Activated naive CD4-positive, alpha-beta T cell treated with anti-CD3 and anti-CD28 coated beads for 36 hours (primary cell): ENCODE measurements at places on chromosomes 2 and 18. TPM values are rescaled to one million over a fixed set of nuclear protein-coding genes. Genes with fewer than 3 reads are reported as not detected.
A peak's percentile ranks its signal among the peaks of the same experiment; 100 is the strongest.

The STAM2 gene
- 10.8 TPM for total RNA-seq

DNA sequence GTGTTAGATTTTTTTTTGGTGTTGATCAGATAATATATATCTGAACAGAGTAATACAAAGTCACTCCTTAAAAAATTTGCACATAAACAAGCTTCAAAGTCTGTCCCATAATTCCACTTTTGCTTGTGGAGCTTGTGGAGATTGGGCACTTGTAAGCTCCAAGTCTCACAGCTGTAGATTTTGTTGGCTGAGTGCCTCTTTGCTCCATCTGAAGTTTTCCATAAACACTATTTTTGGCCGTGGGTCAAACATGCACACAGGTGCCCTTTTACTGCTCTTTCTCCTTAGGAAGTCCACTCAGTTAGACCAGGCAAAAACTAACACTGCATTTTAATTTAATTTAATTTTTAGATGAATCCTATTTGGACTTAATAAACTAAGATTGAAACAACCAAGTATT is 3.6 kb upstream of the KCNJ13 start:
- H3K27ac ChIP-seq = no peak overlapping the region
- no peak for DNase-seq

DNA sequence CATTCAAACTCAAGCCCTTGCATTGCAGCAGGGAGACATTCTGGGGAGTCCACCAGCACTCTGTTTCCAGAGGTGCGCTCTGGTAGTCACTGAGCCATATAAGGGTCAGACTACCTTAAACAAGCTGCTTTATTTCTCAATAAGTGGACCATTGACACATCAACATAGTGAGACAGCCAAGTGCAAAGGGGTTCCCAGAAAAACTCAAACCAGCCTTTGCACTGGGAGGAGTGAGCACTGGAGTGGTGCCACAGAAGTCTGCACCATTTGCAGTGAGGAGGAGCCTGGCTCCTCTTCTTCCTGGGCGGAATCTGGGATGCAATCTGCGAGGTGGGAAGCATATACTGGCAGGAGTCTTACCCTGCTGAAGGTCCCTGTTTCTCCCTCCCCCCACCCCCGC is 86.4 kb downstream of the OSR1 start:
- DNase-seq = no peak
- no peaks in the 10 kb centered on the region for H3K27me3 ChIP-seq
- no peak overlapping the region for H3K4me3 ChIP-seq
- no peaks in the 10 kb centered on the region for H3K4me1 ChIP-seq
- H3K27ac ChIP-seq = no peak overlapping the region

- H3K4me1 ChIP-seq = peaks cover 7% of the 10 kb centered on the region
- DNase-seq = no peak
- no peaks in the 10 kb centered on the region for H3K36me3 ChIP-seq
- peaks cover 24% of the 10 kb centered on the region for H3K27me3 ChIP-seq
- H3K4me3 ChIP-seq = no peak overlapping the region
- H3K27ac ChIP-seq = no peak overlapping the region
Observed at GRCh38 chr2:62504657-62505056, 1.3 kb downstream of the TMEM17 start.

The AGXT gene
- not detected for total RNA-seq

DNA sequence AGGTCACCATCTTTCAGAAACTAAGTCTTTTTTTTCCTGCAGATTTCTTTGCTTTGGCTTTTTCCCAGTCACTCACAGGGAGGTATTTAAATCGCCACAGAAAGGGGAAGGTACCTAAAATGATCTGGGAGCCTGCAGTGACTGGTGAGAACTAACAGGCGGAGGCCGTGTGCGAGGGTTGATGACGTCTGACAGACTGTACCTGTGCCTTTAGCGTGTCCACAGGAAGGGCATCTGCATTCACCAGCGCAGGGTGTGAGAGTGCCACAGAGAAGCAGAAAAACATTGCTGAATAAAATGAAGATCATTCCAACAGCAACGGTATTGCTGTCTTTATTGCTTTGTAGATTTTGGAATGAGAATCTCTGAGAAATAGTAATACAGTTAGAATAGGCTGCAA is 5.7 kb downstream of the CTDP1 start:
- H3K36me3 ChIP-seq = peaks cover 14% of the 10 kb centered on the region
- peaks cover 77% of the 10 kb centered on the region for H3K4me1 ChIP-seq
- H3K4me3 ChIP-seq = no peak overlapping the region
- H3K27ac ChIP-seq = no peak overlapping the region
- no peaks in the 10 kb centered on the region for H3K27me3 ChIP-seq
- DNase-seq = peak; percentile 62

DNA sequence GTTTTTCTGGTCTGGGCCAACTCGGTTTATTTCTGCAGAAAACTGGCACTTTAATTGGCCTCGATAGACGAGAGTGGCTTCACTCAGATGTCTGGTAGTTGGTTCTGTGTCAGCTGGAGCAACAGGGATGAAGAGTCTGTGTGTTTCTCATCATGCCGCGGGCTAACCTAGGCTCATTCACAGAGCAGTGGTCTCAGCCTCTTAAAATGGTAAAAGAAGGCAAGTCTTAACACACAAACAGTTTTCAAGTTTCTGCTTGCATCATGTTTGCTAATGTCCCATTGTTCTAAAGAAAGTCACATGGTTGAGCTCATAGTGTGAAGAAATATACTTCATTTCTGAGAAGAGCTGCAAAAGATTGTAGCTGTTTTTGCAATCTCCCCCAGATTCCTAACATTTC is 37.5 kb upstream of the ANXA4 start:
- no peaks in the 10 kb centered on the region for H3K36me3 ChIP-seq
- no peak overlapping the region for H3K27ac ChIP-seq
- peaks cover 8% of the 10 kb centered on the region for H3K4me1 ChIP-seq
- DNase-seq = no peak
- H3K4me3 ChIP-seq = no peak overlapping the region

DNA sequence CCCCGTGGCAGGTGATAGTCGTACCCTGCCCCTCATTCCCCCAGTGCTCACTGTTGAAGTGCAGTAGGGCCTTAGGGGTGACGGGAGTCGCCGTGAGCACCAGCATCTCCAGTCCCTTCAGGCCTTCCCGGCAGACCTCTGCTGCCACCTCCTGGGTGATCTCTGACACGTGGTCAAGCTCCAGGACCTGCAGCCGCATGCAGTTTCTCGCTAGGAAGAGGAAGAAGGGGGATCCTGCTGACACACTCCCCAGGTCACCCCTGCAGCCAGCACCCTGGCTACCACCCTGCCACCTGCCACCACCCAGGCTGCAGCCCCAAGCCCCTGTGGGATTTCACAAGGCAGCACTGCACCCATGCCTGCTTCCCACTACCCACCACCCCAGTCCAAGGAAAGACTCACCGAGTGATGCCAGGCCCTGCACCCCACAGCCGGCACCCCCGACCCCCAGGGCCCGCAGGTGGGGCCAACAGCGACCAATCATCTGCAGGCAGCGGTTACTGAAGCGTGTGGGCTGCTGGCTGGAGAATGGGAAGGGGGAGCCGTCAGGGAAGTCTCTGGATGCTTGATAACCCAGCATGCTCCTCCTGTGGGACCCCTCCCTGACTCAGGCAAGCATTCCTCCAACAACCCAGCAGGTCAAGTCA is 23.8 kb downstream of the FBXO41 start:
- no peak overlapping the region for H3K27ac ChIP-seq
- H3K36me3 ChIP-seq = peaks cover 15% of the 10 kb centered on the region
- no peaks in the 10 kb centered on the region for H3K4me1 ChIP-seq
- peak; percentile 25 for DNase-seq
- H3K27me3 ChIP-seq = no peaks in the 10 kb centered on the region
- H3K4me3 ChIP-seq = no peak overlapping the region

The TXNDC2 gene
- not detected for total RNA-seq

The TM4SF20 gene
- not detected for total RNA-seq

- no peaks in the 10 kb centered on the region for H3K36me3 ChIP-seq
- DNase-seq = no peak
- H3K27ac ChIP-seq = no peak overlapping the region
- H3K4me1 ChIP-seq = no peaks in the 10 kb centered on the region
Observed at GRCh38 chr2:73022024-73022568, 49.4 kb downstream of the SFXN5 start.

- no peaks in the 10 kb centered on the region for H3K4me1 ChIP-seq
- H3K27ac ChIP-seq = no peak overlapping the region
- DNase-seq = no peak
- H3K4me3 ChIP-seq = no peak overlapping the region
- H3K27me3 ChIP-seq = no peaks in the 10 kb centered on the region
Observed at GRCh38 chr2:166458674-166459073, 35.4 kb downstream of the SCN7A start.

DNA sequence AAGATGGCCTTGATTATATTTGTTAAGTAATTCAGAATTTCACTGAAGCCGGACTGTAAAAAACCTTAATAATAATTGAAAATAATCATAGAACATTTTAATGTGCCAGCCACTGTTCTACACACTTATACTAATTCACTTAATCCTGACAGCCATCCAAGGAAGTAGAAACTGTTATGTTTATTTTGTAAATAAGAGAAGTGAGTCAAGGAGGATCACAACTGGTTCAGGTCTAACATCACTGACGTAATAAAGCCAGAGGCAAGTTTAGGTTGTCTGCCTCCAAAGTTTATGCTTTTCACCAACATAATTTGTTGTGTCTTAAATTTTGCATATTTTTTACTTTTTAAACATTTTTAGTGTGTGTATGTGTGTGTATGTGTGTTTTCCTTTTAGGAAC is 436.1 kb downstream of the LRRTM4 start:
- no peaks in the 10 kb centered on the region for H3K4me1 ChIP-seq
- H3K27ac ChIP-seq = no peak overlapping the region
- H3K4me3 ChIP-seq = no peak overlapping the region
- DNase-seq = no peak

The HNMT gene
- not detected for total RNA-seq

GRCh38 chr2:236824836-236825235 is 255.2 kb downstream of the ACKR3 start:
- H3K4me1 ChIP-seq = no peaks in the 10 kb centered on the region
- H3K4me3 ChIP-seq = no peak overlapping the region
- H3K27me3 ChIP-seq = peaks cover 3% of the 10 kb centered on the region
- no peak overlapping the region for H3K27ac ChIP-seq
- no peak for DNase-seq

The OBSL1 gene
- total RNA-seq = 1.5 TPM

DNA sequence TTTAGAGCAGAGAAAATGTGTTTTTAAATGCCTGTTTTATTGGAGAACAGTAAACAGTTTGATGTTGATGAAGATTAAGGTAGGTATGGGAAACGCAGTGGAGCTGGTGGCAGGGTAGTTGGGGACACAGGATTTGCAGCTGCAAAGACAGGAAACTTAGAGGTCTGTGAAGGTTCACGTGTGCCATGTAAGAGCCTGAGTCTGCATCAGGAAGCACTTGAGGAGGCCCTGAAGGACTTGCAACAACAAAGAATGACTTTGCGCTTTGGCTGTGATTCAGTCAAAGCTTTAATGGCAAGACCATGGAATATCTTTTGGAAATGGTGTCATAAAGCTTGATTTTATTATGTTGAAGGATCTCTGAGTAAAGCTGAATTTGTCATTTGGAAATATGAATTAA is 347.6 kb upstream of the KCNJ3 start:
- H3K27ac ChIP-seq = no peak overlapping the region
- no peaks in the 10 kb centered on the region for H3K4me1 ChIP-seq
- H3K4me3 ChIP-seq = no peak overlapping the region
- H3K36me3 ChIP-seq = no peaks in the 10 kb centered on the region

GRCh38 chr2:225737556-225737955 is 338.0 kb downstream of the NYAP2 start:
- no peak overlapping the region for H3K27ac ChIP-seq
- no peak for DNase-seq
- H3K36me3 ChIP-seq = no peaks in the 10 kb centered on the region
- H3K27me3 ChIP-seq = peaks cover 8% of the 10 kb centered on the region
- no peak overlapping the region for H3K4me3 ChIP-seq

The UBE2F gene
- 45.5 TPM for total RNA-seq

The GREB1L gene
- total RNA-seq = not detected

GRCh38 chr2:30492619-30493018 is 45.6 kb downstream of the LCLAT1 start:
- H3K4me3 ChIP-seq = no peak overlapping the region
- peaks cover 22% of the 10 kb centered on the region for H3K36me3 ChIP-seq
- peaks cover 36% of the 10 kb centered on the region for H3K4me1 ChIP-seq
- DNase-seq = no peak
- no peaks in the 10 kb centered on the region for H3K27me3 ChIP-seq

- no peak overlapping the region for H3K4me3 ChIP-seq
- no peaks in the 10 kb centered on the region for H3K27me3 ChIP-seq
- H3K27ac ChIP-seq = no peak overlapping the region
- no peaks in the 10 kb centered on the region for H3K36me3 ChIP-seq
- no peaks in the 10 kb centered on the region for H3K4me1 ChIP-seq
- no peak for DNase-seq
Observed at GRCh38 chr2:36296798-36297197, 58.8 kb upstream of the CRIM1 start.

GRCh38 chr2:224819075-224819474 is 102.9 kb upstream of the CCDC195 start:
- H3K27ac ChIP-seq = peak overlapping the region; percentile 51
- peaks cover 3% of the 10 kb centered on the region for H3K4me1 ChIP-seq
- H3K36me3 ChIP-seq = peaks cover 62% of the 10 kb centered on the region
- H3K4me3 ChIP-seq = no peak overlapping the region
- no peaks in the 10 kb centered on the region for H3K27me3 ChIP-seq
- no peak for DNase-seq

GRCh38 chr18:79684787-79685186 is 5.2 kb downstream of the CTDP1 start:
- peaks cover 75% of the 10 kb centered on the region for H3K4me1 ChIP-seq
- H3K4me3 ChIP-seq = no peak overlapping the region
- DNase-seq = no peak
- no peaks in the 10 kb centered on the region for H3K27me3 ChIP-seq
- H3K27ac ChIP-seq = peak overlapping the region; percentile 42

- H3K27me3 ChIP-seq = no peaks in the 10 kb centered on the region
- H3K4me1 ChIP-seq = no peaks in the 10 kb centered on the region
- H3K27ac ChIP-seq = no peak overlapping the region
- H3K36me3 ChIP-seq = no peaks in the 10 kb centered on the region
Observed at GRCh38 chr2:44679584-44679983, 261.9 kb upstream of the SIX3 start.

- H3K4me3 ChIP-seq = no peak overlapping the region
- H3K27me3 ChIP-seq = no peaks in the 10 kb centered on the region
- no peak for DNase-seq
- peaks cover 1% of the 10 kb centered on the region for H3K36me3 ChIP-seq
- H3K4me1 ChIP-seq = peaks cover 64% of the 10 kb centered on the region
Observed at GRCh38 chr18:3058328-3059191, 45.6 kb upstream of the LPIN2 start.
